Left ventricle myocardium superior (tissue), 1 donor: ENCODE measurements at places on chromosomes 3 and 15. TPM values are rescaled to one million over a fixed set of nuclear protein-coding genes. Genes with fewer than 3 reads are reported as not detected.

RASL12 gene
- total RNA-seq, result 18.9 TPM

DNA sequence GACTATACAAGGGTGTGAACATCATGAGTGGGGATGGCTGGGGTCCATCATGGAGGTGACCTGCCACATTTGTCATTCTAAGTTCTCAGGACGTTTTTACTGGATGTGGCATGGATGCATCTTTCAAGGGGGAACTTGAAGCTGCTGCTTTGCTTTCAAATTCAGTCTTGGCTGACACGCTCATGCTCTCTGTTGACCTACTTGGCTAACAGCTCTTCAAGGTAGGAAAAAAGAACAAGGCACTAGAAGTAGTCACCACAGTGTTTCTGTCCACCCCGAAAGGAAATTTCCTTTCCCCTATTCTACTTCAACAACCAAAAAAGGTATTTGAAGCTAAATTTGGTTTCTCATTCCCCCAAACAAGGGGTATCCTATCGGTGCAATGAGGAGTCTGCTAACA is 15.0 kb downstream of the STIMATE start:
- no peak for DNase-seq

WDR49 gene
- total RNA-seq, result 0.92 TPM

CCNB2 gene
- total RNA-seq, result 0.42 TPM

DNA sequence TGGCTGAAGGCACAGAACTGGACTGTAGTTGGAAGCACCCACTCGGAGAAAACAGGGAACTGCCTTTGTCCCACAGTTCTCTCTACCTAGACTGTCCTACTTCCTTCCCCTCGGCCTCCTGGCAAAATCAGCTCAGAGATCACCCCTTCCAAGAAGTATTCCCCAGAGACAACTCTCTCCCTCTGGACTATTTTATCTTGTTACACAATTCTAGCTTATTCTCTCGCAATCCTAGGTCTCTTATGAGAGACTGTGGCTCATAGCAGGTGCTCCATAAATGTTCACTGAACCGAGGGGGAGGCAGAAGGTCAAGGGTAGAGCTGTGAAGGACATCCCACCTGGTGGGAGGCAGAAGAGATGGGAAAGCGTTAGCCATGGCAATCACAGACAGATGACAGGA is 10.6 kb downstream of the HEG1 start:
- DNase-seq, result no peak

SKOR1 gene
- 0.07 TPM for total RNA-seq

DNA sequence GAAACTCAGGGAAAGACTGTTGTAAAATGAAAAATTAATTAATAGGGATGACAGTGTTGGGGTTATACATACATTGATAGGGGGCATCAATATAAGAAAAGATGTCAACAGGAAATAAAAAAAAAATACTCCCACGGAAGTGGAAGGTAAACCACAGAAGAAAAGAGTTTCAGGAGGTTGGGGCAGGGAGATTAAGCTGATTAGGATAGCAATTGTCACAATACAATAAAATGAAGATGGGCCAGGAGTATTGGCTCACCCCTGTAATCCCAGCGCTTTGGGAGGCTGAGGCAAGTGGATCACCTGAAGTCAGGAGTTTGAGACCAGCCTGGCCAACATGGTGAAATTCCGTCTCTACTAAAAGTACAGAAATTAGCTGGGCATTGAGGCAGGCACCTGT is 536.1 kb downstream of the AGBL1 start:
- DNase-seq, result no peak

GRCh38 chr3:45612918-45613602 is 18.5 kb downstream of the LIMD1 start:
- DNase-seq, result no peak

GRCh38 chr3:137514853-137515252 is 249.3 kb upstream of the SOX14 start:
- no peak for DNase-seq

DNA sequence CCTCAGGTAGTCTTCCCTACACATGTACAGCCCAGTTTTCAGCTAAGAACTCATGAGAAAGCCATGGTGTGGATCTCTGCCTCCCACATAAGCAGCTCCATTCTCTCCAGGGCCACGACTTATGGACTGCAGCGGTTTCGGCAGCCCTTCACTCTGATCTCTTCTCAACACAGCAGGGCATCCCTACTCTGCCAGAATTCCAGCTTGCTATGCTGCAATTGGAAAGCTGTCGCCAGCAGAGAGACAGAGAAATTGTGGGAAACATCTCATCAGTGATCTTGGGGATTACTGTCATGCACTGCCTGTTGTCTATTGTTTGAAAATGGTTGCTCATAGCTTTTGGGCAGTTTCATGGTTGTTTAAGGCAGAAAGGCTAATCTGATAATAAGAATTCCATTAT is 11.9 kb upstream of the BLM start:
- no peak for DNase-seq

- no peak for DNase-seq
Observed at GRCh38 chr3:195751560-195751959, 30.8 kb downstream of the MUC20 start.

GRCh38 chr3:127822041-127822681 is at the start of gene MGLL:
Gene MGLL, minus strand, starts transcription at chr3:127822515. Its CDS starts 197 bp downstream, at chr3:127822318.
- DNase-seq, result peak; percentile 73

GRCh38 chr15:78402061-78402610 is 35.9 kb upstream of the IREB2 start:
- DNase-seq, result no peak

AGTR1 gene
- 2.2 TPM for total RNA-seq

STRIT1 gene
- 0.79 TPM for total RNA-seq

SIDT1 gene
- total RNA-seq, result 0.47 TPM

- DNase-seq, result peak; percentile 93
Observed at GRCh38 chr3:128993461-128994172, at the start of gene CFAP92. Gene CFAP92, minus strand, starts transcription at chr3:128994076. Its CDS starts 772 bp downstream, at chr3:128993304.

FBXO40 gene
- total RNA-seq, result 228 TPM

DNA sequence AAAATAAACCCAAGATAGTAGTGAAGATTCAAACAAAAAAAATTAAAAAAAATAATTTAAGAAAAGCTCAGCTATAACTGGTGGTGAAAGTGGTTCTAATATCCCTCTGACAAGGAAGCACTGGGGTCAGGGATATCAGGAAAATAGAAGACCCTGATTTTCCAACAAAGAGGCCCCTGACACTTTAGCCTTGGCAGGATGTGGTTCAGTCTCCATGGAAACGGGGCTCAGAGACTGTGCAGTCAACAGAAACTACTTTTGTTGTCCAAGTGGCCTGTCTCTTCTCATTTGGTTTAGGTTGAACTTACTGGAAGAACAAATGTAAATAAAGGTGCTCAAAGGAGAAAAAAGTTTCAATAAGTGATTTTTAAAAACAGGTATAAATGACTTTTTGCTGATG is 27.2 kb downstream of the INTS14 start:
- DNase-seq, result no peak

CHRM5 gene
- not detected for total RNA-seq

DNA sequence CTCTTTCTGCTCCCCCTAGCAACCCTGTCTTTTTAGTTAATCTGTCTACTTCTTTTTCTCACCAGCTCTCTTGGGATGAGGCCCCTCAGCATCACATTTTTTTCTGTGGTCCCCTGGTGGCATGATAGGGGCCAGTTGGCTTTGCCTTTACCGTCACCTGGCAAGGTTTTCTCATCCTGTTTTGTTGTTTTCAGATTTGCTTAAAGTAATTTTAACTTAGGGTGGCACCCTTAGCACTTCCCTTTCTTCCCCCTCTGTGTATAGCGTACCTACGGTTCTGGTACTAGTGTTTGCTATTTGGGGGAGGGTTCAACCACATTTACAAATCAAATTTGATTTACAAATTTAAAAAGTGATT is 35.6 kb downstream of the PDCD6IP start:
- DNase-seq, result no peak

IGSF10 gene
- total RNA-seq, result 1.9 TPM

GRCh38 chr3:103873897-103874545 is 1439.2 kb downstream of the ZPLD1 start:
- no peak for DNase-seq

DNA sequence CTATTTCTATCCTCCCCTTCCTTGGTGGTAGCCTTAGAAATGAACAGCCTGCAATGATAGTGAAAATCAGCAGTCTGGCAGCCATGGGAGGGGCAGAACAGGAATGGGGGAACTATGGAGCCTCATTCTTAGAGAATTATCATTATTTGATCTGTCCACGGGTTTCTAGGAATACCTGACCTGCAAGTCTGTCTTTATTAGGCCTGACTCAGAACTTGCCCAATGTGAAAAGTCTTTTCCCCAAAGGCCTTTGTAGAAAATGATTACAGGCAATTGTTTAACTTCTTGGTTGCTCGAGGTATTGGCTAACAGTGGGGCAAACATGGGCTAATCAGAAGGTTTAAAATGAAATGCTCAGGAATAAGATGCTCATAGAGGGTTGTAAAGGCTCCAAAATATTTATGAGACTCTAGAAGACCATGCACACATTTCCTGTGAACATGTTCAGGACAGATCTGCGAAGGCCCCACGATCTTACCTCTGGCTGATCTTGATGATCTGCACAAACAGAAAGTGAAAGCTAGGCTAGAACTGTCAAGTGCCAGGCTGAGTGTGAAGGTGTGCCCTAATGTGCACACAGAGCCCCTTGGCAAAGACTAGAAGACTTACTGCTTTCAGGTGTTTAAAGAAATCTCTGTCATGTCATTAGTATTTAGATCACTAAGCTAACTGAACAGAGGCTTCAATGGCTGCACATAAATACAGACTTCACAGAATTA is 39.6 kb upstream of the LAMP3 start:
- no peak for DNase-seq

GRCh38 chr3:183394150-183394549 is 34.3 kb downstream of the MCF2L2 start:
- DNase-seq, result no peak

GRCh38 chr3:50211930-50212329 is 6.9 kb downstream of the SLC38A3 start:
- no peak for DNase-seq

DNA sequence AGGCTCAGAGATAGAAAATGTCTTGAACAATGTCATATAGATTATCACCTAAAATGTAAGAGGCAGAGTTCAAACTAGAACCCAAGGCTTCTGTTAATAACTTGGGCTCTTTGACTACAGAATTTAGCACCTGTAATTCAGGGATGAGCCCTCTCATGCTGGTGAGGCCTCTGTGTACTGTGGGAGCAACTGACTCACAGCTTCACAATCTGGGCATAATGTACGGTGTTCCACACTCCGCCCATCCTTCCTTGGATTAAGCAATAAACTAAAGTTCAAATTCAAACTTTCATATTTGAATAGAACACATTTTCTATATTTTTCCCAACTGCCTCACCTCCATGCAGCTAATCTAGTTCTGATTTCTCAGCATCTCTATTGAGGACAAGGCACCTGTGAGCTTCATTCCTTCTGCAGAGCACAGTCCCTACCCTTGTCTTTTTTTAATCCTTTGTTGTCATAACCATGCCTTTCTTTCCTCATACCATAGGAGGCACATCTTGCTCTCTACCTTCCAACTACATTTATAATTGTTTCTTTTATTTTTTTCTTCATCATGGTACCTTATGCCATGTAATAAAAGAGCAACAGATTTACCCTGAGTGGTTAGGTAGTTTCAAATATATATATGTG is 392.1 kb downstream of the NLGN1 start:
- no peak for DNase-seq

TMOD3 gene
- total RNA-seq, result 19.9 TPM

TMF1 gene
- total RNA-seq, result 18.9 TPM

SLC38A3 gene
- total RNA-seq, result 10.4 TPM

DNA sequence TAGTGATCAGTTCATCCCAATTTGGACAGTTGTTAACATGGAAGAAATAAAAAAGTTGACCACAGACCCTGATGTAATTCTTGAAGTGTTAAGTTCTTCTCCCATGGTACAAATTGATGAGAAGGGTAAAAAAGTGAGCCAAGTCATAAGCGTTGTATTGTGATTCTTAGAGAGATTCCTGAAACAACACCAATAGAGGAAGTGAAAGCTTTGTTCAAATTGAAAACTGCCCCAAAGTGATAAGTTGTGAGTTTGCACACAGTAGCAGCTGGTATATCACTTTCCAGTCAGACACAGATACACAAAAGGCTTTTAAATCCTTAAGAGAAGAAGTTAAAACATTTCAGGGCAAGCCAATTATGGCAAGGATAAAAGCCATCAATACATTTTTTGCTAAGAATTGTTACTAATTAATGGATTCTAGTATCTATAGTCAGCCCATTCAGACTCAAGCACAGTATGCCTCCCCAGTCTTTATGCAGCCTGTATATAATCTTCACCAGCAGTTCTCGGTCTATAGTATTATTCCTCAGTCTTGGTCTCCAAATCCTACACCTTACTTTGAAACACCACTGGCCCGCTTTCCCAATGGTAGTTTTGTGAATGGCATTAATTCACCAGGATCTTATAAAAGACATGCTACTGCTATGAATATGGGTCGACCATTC is 38.2 kb downstream of the CDIN1 start:
- DNase-seq, result no peak

DNA sequence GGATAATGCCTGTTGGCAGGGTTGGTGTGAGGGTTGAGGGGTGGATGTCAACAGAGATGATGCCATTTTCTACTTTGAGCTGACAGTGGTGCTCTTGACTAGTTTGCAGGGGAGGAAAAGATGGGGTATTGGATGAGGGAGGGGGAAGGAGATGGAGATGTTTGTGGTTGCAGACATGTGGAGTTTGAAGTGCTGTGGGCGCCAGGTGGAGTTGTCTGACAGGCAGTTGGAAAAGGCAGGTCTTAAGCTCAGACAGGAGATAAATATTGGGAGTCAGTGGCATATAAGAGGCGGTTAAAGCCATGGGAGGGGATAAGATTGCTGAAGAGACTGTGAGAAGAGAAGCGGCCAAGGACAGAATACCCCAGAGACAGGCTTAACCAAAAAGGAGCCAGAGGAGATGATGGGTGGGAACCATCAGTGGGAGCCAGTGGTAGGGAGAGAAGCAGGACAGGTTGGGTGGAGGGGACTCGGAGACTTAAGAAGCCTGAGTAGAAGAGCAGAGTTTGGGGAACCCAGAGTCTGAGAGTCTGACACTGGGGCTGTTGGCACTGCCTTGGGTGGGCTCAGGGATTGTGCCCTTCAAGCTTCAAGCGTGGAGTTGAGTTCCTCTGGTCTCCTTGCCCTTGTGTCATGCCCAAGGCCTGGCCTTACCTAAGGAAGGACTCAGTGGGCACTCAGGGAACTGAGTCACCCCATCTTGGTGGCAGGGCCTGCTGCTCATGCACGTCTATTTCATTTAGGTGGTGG is 13.9 kb downstream of the COPG1 start:
- no peak for DNase-seq

SYNPR gene
- total RNA-seq, result not detected

- no peak for DNase-seq
Observed at GRCh38 chr3:195200010-195200822, 70.7 kb downstream of the XXYLT1 start.
